ENCODE measurements at places on chromosomes 6 and 20.
A peak's percentile ranks its signal among the peaks of the same experiment; 100 is the strongest.

DNA sequence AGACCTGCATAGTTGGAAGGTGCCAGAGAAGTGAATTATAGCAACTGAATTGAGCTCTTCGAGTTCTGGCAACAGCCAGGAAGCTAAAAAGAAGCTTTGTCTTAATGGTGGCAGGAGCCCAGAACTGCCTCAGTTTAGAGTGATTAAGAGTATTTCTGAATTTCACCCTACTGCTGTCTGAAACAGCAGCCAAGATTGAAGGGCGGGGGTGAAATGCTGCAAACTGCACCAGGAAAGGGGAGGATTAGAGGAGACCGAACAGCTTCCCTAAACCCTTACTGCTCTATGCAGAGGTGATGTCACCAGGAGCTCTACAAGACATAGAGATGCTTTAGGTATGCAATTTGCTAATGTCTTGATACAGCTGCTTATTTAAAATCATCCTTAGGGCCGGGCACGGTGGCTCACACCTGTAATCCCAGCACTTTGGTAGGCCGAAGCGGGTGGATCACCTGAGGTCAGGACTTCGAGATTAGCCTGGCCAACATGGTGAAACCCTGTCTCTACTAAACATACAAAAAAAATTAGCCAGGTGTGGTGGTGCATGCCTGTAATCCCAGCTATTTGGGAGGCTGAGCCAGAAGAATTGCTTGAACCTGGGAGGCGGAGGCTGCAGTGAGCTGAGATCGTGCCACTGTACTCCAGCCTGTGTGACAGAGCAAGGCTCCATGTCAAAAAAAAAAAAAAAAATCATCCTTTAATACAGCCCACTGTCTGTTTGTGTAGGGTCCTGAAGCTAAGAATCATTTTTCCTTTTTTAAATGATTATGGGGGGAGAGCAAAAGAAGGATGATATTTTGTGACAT lies 91.7 kb upstream of the IYD start:
- no peak for DNase-seq

- DNase-seq = no peak
These were observed 35.0 kb downstream of the ARMC2 start for GRCh38 chr6:108883172-108883571.

DNA sequence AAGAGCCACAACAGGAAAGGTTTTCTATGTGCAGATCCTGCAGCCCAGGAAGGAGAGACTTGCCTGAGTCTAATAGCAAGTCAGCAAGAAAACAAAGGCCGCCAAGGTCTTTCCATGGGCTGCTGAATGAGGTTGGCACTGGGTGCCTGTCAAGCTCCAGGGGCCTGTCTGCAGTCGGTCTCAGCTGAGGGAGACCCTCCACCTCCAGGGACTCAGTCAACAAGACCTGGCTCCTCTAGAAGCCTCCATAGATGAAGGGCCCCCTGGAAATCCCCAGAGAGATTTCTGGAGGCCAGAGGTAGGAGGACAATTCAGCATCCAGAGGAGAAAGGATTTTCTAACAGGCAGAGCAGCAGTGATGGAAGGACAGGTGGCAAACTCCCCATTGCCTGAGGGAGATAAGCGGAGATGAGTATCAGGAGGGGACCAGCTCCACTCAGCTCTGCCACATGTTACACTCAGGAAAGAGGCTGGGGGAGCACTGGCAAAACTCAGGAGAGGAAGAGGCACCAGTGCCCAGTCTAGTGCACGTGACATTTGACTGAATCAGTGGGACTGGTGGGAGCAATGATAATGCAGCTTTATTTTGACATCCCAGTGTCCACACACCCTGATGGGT lies 33.5 kb upstream of the FKBP1A start:
- DNase-seq = no peak

GRCh38 chr6:169763881-169764280 lies 12.5 kb downstream of the ERMARD start:
- DNase-seq = no peak

- DNase-seq = no peak
These were observed 580 bp downstream of the VEGFA start for GRCh38 chr6:43770372-43771209.

DNA sequence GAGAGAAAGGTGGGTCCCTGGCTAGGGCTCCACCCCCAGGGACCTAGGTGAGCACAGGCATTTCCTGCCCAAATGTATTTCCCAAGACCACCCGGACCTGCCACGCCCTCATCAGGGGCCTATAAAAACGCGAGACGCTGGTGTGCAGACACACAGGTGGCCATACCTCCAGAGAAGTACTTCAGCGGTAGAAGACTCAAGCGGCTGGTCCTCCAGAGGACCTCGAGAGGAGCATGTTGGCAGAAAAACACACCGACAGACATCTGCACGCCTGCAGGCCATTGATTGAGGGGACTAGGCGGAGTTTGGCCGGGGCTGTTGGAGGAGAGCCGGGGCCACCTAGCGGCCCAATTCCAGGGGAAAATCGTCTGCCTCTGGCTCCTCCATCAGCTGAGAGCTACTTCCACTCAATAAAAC lies 695.8 kb upstream of the MMS22L start:
- no peak for DNase-seq

DNA sequence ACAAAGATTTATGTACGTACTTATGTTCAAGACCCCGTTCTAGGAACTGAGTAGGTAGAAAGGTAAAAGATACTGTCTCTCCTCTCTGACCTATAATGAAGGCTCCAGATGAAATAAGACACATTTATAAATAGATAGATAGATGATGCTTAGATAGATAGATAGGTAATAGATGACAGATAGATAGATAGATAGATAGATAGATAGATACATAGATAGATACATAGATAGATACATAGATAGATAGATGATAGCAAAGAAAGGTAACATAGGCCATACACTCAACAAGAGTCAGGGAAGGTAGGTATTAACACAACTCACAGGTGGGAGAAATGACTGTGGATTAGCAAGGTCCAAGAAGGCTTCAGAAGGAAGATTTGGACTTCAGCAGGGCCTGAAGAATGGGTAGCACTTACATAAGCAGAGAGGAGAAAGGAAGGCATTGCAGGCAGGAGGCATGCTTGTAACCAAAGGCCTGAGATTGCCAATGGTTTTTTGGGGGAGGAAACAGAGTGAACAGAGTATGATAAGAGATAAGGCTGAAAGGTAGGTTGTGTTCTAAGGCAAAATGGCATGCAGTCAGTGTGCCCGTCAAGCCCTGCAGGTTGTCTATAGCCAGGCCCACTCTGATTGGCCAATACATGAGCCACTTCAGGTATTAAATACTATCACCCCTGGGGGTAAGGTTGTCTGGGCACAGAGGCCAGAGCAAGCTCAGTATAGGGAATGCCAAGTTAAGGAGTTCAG lies 7.7 kb upstream of the MYB start:
- DNase-seq = no peak

DNA sequence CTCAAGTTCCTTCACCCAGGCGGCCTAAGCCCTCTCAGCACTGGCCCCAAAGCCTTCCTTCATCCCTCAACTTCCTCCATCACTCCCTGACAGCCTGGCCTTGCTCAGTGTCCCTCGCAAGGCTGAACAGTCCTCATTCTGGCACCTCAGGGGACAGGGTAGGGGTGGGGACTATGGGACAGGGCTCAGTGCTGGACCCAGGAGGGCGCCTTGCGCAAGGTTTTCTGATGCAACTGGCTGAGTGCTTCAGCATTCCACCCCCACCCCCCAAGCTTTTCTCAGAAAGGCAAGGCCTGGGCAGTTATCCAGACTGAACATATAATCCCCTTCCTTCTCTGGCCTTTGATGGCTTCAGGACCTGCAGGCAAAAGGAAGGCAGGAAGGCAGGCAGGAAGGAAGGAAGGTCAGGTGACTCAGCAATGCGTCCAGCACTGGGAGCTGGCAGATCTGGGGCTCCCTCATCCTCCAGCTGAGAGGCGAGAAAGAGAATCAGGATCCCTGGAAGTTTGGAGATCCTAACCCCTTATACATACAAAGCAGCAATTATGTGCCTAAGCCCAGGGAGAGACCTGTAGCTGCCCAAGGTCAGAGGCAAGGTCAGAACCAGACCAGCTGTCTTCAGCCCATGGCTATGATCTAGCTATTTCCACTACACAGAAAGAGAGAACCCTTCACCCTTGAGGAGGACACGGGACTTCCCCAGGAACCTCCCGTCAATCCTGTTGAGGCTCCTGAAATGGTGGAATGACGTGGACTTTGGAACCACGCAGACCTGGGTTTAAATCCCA lies 8.6 kb upstream of the TRIB3 start:
- DNase-seq = no peak

DNA sequence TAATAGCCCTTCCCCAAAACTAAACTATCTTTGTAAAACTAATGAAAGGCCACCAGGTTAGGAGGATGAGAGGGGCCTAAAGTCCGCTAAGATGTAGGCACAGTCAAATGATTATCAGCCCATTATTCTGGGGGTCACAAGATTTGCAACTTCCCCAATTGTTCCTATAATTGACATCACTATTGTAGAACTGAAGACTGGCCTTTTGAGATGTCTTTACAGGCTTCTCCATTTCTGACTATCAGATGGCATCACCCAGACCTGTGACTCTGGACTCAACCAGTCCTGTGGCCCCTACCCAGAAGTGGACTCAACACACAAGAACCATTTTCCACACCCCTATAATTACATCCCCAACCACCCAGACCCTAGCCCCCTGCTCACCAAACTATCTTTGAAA lies 61.5 kb upstream of the MAP7 start:
- no peak for DNase-seq

- peak; percentile 17 for DNase-seq
These were observed 25.1 kb downstream of the MYBL2 start for GRCh38 chr20:43691928-43692524.

- DNase-seq = no peak
These were observed 31.2 kb upstream of the NFATC2 start for GRCh38 chr20:51573576-51574243.

DNA sequence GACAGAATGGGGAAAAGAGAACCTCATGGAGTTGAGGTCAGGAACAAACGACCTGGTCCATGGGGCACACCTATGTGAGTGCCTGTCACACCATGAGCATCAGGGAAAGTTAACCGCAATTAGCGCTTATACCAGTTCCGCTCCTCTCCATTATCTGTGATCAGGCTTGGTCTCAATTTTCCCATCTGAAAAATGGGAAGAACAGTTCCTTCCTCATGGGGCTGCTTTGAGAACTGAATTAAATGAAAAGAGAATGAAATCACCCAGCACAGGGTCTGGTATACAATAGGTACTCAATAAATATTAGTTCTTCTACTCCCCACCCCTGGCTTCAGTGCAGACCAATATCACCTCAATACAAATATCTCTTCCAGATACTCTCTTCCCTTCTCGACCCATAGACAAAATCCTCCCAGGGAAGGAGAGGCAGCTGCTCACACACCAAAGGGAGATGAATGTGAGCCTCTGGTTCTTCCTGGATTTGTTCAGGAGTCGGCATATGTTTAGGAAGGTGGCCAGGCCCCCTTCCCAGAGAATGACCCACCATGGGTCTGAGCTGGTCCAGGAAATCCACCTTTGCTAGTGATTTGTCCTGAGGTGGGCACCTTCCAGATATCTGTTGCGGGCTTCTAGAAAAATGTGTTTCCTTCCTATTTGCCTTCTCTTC lies 2.4 kb upstream of the PTGIS start:
- no peak for DNase-seq

DNA sequence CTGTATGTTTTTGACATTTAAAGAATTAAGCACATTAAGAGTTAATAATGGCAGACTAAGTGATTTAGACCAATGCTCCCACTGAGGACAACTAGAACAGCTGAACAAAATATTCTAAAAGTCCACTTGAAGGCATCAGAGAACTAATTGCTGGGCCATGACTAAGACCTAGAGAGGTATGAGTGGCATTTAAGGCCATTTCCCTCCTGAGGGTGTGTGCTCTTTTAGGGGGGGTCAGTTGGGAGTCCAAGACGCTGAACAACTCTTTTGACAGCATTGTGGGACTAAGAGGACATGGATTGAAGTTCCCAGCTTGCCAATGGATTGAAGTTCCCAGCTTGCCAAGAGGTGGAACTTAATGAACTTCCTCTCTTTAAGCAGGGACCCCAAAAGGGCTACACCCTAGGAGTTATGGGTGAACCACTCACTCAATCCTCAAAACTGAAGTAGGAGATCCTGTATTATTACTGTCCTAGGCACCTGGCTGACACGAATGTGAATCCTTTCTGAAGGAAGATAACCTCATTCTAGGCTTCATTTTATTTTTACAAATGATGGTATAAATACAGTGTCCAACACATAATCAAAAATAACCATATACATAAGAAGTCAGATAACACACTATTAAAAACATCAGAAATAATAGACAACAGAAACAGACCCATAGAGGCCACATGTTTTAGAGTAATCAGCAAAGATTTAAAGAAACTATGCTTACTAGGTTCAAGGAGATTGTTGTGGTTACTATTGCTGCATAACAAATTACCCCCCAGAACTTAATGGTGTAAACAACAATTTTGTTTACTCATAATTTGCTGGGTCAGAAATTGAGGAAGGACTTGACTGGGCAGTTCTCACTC lies 175.1 kb downstream of the VEGFA start:
- no peak for DNase-seq

- no peak for DNase-seq
These were observed 109.5 kb downstream of the TRIM27 start for GRCh38 chr6:28814032-28814976.

DNA sequence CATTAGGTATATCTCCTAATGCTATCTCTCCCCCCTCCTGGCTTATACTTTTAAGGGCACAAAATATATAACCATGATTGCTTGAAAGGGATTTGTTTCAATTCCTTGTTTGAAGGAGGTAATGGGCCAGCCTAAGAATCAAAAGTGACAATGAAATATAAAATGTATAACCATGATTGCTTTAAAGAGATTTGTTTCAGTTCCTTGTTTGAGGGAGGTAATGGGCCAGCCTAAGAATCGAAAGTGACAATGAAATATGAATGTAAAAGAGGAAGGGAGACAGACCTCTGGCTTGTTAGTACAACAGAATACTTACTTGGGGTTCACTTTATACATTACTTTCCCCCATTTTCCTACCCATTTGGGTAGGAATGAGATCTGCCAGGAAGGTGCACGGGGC lies 55.5 kb downstream of the FOXC1 start:
- DNase-seq = no peak

GRCh38 chr6:6699741-6700367 lies 111.3 kb downstream of the LY86 start:
- DNase-seq = peak; percentile 99

DNA sequence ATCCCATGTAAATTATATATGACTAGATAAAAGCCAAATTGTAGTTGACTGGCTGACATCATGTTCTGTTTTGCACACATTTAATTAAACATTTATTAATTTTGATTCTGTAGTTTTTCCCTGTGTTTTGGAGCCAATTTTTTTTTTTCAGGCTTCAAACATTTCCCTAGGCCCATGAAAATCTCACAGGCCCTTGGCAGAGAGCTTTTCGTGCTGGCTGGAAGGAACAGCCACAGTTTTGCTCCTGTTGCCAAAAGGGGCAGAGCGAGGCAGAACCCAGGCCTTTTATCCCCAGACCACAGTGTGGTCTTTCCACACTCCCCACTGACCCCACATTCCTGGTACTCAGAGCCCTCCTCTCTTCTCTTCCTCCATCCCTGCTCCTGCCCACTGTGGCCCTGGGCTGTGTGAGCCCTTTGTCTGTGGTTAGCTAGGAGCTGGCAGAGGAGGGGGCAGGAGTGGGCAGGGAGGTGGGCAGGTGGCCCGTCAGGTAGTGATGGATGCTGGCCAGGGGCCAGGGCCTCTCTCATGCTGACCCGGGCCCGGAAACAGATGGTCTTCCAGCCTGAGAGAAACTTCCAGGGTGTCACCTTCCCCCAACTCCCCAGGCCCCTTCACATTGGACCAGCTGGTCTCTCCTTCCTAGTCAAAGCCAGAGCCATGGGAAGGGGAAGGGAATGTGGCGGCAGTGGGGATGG lies 19.4 kb upstream of the CCM2L start:
- peak; percentile 86 for DNase-seq

- no peak for DNase-seq
These were observed 40.9 kb downstream of the NCOA7 start for GRCh38 chr6:125831659-125832058.

Data from NCI-H1694 (cell line).